ENCODE measurements at places on chromosomes 4 and X.

DNA sequence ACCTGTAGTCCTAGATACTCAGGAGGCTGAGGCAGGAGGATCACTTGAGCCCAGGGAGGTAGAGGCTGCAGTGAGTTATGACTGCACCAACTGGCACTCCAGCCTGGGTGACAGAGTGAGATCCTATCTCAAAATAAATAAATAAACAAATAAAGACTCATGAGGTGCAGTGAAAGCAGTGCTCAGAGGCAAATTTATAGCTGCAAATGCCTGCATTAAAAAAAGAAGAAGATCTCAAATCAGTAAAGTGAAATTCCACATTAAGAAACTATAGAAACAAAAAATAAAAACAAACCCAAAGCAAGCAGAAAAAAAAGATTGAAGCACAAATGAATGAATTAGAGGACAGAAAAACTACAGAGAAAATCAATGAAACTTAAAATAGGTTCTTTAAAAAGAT, 22.5 kb upstream of the HSD17B13 start:
- H3K4me3 ChIP-seq: no peak overlapping the region
- no peak overlapping the region for H3K27ac ChIP-seq
- H3K4me1 ChIP-seq: no peaks in the 10 kb centered on the region
- H3K36me3 ChIP-seq: peaks cover 19% of the 10 kb centered on the region
- DNase-seq: no peak
- H3K27me3 ChIP-seq: no peaks in the 10 kb centered on the region

DNA sequence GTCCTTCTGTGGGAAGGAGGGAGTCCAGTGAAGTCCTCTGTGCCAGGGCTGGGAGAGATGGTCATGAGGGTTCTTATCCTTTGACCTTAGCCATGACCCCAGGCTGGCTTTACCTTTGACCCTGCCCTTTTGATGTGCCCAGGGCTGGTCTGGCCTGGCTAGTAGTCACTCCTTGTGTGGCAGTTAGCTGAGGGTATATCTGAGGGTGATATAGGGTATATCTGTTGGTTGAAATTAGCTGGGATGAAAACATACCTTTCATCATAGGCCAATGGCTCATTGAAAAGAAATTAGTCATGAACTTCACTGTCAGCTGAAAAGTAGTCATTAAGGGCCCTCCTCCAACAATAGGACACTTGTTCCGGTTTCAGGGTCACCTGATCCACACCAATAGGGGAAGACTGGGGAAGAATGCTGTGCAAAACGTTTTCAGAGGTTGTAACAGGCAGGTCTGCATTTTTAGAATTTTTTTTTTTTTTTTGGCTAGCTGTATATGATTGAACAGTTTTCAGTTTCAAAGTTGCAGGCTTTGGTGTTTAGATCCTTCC, 74.6 kb upstream of the STOX2 start:
- no peak for DNase-seq
- no peaks in the 10 kb centered on the region for H3K36me3 ChIP-seq
- no peak overlapping the region for H3K4me3 ChIP-seq
- H3K27me3 ChIP-seq: no peaks in the 10 kb centered on the region

GRCh38 chrX:3134316-3134945, 93.2 kb downstream of the ARSF start:
- DNase-seq: no peak
- no peaks in the 10 kb centered on the region for H3K36me3 ChIP-seq
- H3K4me3 ChIP-seq: no peak overlapping the region
- H3K27ac ChIP-seq: no peak overlapping the region
- H3K4me1 ChIP-seq: no peaks in the 10 kb centered on the region

DNA sequence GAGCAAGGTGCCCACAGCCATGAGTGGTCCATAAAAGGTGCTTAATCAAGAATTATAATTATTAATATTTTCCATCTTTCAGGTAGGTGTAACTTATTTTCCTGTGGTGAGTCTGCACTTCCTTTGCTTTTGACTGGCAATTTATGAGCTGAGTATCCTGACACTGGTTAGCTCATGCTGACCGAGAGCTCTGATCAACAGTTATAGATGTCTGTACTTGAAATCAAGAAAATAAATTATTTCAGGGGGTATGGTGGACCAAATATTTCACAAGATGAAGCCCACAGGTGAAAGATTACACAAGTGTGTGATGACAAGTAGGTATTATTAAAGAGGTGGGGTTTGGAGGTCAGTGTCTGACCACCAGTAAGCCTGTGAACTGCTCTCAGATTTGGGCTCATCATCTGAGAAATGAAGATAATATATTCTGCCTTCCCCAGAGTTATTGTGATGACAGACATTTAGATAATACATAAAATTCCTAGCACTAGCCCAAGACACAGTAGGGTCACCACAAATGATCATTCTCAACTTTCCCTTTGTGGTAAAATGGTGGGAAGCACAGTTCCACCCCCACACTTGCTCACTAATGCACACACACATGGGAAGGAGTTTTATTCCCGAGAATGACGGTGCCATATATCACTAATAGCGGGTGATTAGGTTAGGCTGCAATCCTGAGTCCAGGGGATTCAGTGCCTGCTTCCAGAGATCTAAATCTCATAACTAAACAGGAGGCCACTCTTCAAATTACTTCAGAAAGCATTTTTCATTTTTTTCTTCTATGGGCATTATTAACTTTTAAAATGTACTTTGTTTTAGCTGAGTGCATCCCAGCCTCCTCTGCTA, 34.0 kb upstream of the PACRGL start:
- H3K36me3 ChIP-seq: no peaks in the 10 kb centered on the region
- DNase-seq: no peak
- no peak overlapping the region for H3K27ac ChIP-seq
- no peaks in the 10 kb centered on the region for H3K4me1 ChIP-seq
- no peaks in the 10 kb centered on the region for H3K27me3 ChIP-seq

DNA sequence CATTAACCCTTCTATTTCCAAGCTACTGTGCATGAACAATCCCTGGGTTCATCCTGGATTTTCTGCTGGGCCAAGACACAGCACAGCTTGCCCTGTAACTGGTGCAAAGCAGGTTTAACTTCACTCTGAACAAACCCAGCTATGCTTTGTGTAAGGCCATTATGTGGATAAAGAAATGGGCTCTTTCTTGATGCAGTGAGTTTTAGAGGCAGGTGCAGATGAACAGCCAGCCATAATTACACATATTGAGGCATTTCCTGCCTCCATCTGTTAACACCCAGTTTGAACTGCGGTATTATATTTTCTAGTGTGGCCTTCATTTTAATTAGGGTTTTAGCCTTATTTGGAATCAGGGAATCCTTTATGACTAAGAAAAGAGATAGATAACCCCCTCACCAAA, 68.7 kb upstream of the ARX start:
- H3K4me3 ChIP-seq: no peak overlapping the region
- H3K27me3 ChIP-seq: no peaks in the 10 kb centered on the region
- no peak overlapping the region for H3K27ac ChIP-seq
- DNase-seq: no peak
